NCI-H69 (cell line): ENCODE measurements at places on chromosomes 5 and 9.

GRCh38 chr9:106074006-106074405 lies 379.7 kb downstream of the TMEM38B start:
- DNase-seq, result no peak

DNA sequence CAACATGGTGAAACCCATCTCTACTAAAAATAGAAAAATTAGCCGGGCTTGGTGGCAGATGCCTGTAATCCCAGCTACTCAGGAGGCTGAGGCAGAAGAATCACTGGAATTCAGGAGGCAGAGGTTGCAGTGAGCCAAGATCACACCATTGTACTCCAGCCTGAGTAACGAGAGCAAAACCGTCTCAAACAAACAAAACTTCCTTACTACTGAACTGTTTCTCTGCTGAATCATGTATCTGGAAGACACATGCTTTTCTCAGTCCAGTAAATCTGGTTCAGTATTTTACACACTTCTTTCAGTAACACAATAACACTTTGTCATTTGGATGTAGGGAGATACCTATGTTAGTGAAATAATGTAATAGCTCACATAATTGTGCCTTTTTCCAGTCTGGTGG lies 7.9 kb downstream of the TRMT10B start:
- no peak for DNase-seq

DNA sequence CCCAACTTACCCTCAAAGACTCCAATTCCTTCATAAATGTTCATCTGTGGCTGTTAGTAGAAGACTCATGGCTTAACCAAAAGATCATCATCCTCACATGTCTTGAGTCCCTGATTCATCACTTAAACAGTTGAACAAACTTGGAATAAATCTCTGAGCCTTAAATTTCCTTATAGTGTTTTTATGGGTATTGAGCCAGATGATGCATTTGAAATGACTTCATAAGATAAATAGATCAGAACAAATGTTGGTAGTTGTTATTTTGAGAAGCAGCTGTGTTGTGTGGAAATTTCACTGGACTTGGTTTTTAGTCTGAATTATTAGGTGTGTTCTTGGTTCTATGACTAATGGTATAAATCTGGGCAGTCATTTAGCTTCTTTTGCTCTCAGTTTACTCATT lies 236.2 kb downstream of the NNT start:
- no peak for DNase-seq

- peak; percentile 89 for DNase-seq
Measured at GRCh38 chr9:8534828-8535227, 735.2 kb upstream of the DMAC1 start.

DNA sequence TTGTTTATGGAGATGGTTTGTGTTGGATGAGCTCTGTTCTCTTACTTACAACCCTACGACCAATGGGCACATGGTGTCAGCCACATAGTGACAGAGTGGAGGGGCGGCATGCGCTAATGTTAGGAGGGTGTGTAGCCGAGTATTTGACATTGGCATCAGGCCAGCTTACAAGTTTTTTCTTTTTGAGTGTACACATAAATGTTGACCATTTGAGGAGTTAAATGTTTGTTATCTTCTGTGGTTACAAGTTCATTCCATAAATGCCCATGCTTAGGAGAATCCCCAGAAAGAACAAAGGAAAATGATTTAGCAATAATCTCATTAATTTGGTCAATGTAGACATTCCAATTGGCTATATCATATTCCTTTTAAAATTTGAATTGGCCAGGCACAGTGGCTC lies 180.1 kb upstream of the ELL2 start:
- no peak for DNase-seq

DNA sequence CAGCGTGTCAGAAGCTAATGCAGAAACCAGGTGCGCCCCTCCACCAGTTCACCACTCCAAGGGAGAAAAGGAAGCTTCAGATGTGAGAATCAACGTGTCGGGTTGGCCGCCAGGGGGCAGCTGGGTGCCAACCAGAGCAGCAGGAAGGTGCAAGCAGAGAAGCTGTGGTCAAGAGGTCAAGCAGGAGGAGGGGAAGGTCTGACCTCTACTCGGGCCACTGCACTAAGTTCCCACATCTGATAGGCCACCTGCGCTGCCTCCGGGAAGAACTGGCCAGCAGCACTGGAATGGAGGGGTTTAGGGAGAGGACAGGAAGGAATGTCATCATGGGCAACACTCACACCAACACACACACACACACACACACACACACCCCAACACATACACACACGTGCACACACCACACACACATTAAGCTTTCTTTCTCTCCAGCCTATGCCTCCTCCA lies 31.4 kb downstream of the ANXA6 start:
- DNase-seq, result peak; percentile 47
